ENCODE measurements at places on chromosomes 5 and 9.

GRCh38 chr5:135991429-135991828 lies 36.6 kb upstream of the LECT2 start:
- DNase-seq = no peak

GRCh38 chr9:97510797-97511654 lies 9.6 kb downstream of the TMOD1 start:
- DNase-seq = no peak

- no peak for DNase-seq
These were observed 12.6 kb downstream of the PDE6A start for GRCh38 chr5:149931992-149932436.

DNA sequence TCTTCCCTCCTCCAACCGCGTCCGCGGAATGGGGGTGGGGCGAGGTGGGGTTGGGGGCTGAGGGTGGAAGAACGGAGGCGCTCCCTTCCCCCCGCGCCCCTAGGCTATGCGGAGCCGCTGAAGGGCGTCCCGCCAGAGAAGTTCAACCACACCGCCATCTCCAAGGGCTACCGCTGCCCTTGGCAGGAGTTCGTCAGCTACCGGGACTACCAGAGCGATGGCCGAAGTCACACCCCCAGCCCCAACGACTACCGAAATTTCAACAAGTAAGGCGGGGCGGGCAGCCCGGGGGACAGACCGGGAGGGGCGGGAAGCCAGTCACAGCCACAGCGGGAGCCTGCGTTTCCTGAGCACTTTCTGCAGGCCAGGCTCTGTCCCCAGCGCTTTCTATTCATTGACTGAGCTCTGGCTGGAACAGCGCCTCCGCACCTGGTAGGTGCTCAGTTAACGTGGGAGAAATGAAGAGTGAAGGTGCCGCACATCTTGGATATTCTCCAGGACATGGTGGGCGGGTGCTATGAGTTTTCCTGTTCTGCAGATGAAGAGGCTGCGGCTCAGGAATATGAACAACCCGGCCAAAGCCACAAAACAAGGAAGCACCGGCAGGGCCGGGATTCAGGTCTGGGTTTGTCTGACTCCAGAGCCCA lies 11.3 kb downstream of the MYOZ3 start:
- DNase-seq = peak; percentile 52
